ENCODE measurements at places on chromosomes 16 and 17.

DNA sequence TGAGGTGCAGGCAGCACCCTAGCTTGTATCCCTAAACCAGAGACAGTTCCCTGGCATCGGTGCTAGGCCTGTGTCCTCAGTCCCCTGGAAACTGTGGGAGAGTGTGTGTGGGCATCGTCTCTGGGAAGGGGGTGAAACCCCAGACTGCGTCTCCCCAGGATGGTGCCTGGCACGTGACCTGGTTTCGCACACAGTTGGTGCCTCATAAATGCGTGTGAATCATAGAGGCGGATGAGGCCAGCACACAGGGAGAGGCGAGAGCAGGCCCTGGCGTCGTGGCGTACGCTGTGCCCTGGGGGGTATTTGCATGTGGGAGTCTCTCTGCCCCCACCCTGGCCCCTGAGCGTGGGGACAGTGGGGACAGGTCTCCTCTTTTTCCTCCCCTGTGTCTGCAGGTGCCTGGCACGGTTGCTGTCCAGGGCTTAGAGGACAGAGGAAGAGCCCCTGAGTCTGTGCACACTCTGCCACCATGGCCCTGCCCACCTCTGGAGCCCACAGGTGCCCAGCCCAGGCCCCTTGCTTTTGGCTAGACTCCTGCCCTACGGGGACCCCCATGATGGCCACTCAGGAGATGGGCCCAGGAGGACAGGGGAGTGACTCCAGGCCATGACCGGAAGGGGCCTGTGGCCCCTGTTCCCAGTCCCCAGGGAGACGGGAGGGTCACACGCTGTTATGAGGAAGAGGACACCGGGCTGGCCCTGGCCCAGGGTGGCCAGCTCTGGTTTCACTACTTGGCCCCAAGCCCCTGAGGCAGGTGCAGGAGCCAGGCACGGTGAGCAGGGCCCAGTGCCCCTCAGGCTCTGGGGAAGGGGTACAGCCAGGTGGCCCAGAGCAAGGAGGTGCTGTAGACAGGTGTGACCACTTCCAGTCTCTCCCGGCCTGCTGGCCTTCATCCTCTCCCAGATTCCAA, 1.3 kb upstream of the FSCN2 start:
- DNase-seq: no peak

DNA sequence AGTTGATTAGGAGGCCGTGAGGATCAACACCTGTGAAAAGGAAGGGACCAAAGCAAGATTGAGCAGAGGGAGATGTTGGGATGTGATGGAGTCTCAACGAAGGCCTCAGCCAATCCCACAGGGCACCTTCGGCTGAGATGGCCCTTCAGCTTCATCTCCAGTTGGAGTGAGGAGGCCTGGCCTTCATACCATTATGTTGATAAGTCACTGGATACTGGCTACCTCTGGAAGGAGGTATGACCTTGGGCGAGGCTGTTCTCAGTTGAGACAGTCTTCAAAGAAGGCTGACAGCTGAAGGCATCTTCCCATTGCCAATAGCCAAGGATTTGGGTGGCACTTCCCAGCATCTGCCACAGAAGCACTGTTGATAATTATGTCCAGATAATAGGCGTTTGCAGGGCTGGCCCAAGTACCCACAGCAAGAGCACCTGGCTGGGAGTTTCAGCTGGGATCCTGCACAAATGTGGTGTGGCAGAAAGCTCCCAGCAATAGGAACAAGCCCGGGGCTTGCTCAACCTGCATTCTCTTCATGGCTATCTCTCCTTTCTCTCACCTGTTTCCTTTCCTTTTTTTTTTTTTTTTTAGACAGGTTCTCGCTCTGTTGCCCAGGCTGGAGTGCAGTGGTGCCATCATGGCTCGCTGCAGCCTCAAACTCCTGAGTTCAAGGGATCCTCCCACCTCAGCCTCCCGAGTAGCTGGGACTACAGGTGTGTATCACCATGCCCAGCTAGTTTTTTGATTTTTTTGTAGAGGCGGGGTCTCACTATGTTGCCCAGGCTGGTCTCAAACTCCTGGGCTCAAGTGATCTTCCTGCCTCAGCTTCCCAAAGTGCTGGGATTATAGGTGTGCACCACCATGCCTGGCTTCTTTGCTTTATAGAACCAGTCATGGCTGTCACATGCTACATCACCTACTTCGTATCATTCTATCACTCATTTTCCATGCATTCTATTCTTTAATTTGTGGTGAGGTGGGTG, 18.2 kb upstream of the MAP3K14 start:
- no peak for DNase-seq

DNA sequence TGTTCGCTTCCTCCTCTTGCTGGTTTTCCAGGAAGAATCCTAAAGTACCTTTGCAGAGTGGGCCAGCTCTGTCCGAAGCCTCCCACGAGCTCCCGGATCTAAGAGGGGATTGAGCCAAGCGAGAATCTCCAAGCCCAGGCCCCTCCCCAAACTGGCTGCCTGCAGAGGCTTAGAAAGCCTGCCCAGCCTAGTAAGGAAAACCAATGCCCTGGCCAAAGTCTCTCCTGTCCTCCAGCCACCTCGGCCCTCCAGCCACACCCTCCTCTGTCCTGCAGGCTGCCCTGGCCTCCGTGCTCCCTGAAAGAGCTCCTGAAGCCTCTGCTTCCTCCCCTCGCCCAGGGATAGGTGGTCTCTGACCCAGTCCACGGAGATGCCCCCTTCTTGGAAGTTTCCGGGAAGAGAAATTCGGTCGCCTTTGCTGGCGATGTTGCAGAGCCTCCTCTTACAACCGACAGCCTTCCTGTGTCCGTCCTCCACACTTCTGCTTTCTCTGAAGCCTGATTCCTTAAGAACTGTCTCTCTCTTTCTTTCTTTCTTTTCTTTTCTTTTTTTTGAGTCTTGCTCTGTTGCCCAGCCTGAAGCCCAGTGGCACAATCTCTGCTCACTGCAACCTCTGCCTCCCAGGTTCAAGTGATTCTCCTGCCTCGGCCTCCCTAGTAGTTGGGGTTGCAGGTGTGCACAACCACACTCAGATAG, 54.9 kb upstream of the TOB1 start:
- DNase-seq: no peak

- DNase-seq: no peak
Measured at GRCh38 chr17:46963571-46963970, 15.5 kb downstream of the RPRML start.

- DNase-seq: no peak
Measured at GRCh38 chr17:57151798-57152197, 66.8 kb downstream of the AKAP1 start.

GRCh38 chr17:45111850-45112249, 20.5 kb downstream of the PLCD3 start:
- DNase-seq: no peak

GRCh38 chr16:30447512-30448226, 2.0 kb upstream of the SEPHS2 start:
- DNase-seq: no peak

GRCh38 chr16:24906901-24907300, 61.1 kb downstream of the SLC5A11 start:
- no peak for DNase-seq

- no peak for DNase-seq
Measured at GRCh38 chr16:71572497-71573116, 4.3 kb downstream of the TAT start.

- peak; percentile 51 for DNase-seq
Measured at GRCh38 chr17:6473128-6473767, 29.0 kb downstream of the PIMREG start.

DNA sequence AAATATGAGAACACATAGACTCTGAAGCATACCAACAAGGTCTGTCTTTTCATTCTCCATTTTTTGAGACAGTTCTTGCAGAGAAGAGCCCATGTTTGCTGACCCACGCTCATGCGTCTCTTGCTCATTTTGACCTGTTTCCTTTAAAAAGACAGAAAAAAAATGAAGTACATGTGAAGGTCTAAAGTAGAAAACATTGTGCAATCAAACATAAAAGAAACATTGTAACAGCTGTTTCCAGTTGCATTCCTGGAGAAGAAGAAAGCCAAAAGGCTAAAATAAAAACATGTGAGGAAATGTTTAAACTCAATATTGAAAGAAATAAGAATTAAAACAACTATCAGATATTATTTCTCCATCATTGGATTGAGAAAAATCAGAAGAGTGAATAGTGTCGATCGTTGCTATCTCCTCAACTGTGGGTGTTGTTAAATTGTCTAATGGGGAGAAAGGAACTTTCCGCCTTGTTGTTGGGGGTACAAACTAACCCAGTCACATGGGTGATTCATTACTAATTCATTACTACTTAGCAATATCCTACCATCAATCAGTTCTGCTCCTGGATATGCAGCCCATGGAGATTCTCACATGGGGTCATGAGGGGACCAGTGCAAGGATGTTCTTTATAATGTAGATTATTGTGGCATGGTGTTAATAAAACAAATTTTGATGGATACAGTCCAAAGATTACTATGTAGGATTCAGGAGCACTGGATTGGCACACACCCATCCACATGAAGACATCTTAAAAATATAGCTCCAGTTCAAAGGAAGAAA, 9.5 kb downstream of the ABCA9 start:
- DNase-seq: no peak

GRCh38 chr16:31427441-31428278, 500 bp downstream of the COX6A2 start:
- peak; percentile 48 for DNase-seq

DNA sequence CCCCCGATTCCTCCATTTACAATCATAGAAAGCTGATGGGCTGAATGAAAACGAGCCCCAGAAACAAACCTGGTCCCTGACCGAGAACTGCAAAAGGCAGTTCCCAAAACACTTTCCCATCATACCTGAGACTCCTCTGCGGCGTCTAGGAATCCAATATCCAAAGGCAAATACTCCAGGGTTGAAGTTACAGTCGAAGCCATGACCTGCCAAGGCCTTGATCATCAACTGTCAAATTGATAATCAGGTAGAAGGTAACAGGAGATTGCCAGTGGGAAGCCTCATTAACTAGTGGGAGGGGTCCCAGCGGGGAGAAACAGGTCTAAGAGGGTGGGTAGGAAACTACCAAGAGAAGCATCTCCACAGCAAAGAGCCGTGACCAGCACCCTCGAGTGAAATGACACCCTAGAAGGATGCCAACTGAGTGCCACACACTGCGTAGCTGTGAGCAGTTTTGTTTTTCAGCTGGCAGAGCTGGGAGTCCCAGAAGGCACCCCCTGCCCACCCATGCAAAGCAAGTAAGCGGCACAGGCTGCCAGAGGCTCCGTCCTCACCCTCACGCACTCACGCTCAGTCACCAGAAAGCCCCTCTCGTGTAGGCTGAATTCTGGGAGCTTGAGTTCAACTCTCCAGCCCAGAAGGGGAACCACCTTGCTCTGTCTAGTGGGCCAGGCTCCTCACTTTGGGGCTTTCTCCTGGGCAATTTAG, 146.1 kb downstream of the GAS7 start:
- DNase-seq: no peak

DNA sequence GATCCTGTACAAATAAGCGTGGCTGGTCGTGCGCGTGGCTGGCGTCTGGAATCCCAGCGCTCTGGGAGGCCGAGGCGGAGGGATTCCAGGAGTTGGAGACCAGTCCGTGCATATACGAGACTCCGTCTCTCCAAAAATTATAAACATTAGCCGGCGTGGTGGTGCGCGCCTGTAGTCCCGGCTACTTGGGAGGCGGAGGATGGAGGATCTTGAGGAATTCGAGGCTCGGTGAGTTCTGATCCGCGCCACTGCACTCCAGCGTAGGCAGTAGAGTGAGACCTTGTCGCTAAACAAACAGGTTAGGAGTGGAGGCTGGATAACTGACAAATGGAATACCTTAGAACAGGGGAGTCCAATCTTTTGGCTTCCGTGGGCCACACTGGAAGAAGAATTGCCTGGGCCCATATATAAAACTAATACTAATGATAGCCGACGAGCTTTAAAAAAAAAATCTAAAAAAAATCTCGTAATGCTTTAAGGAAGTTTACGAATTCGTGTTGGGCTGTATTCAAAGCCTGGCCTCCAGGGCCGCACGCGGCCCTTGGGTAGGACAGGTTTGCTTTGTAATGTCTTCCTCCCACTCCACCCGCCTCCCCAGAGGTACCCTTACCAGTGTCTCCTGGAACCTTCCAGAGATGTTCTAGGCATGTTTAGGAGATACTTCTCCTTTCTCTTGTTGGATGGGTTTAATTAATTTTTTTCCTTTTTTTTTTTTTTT, 909 bp upstream of the RSL1D1 start:
- DNase-seq: no peak

DNA sequence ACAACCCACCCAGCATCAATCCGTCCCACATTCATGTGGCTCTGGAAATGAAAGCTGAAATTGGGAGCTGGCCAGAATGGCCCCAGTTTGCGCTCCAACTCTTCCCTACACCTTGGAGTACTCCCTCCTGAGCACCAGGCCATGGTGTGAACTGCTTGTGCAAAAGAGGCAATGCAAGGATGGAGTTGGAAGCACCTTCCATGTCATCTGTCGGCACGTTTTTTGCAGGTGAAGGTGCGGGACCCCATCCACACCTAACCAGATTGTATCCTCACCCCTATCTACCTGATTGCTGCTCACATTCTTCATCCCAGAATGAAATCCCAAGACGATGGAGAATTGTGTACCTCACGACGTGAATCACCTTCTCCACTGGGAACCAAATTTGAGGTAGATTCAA, 136.6 kb upstream of the WSB1 start:
- no peak for DNase-seq
